Fibroblast of the aortic adventitia (primary cell): ENCODE measurements at places on chromosomes 12 and 14.

DNA sequence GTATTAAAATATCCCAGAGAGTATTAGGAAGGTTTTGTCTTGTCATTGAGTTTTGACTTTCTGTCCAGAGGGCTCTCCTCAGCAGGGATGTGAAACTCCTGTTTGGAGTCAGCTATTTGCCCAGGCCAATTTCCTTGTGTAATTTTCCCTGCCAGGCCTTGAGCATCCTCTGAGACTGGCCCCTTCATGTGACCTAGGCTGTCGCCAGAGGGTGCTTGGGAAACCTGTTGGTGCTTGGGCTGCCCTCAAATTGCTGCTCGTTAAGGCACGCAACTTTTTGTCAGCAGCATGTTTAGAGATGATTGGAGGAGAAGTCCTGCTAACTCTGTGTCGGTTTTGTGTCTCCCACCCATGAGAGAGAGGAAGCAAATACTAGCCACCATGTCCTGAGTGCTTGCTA lies 39.1 kb downstream of the IQSEC3 start:
- no peak for DNase-seq

GRCh38 chr12:16350682-16351081 lies 3.2 kb downstream of the MGST1 start:
- DNase-seq: peak; percentile 97

DNA sequence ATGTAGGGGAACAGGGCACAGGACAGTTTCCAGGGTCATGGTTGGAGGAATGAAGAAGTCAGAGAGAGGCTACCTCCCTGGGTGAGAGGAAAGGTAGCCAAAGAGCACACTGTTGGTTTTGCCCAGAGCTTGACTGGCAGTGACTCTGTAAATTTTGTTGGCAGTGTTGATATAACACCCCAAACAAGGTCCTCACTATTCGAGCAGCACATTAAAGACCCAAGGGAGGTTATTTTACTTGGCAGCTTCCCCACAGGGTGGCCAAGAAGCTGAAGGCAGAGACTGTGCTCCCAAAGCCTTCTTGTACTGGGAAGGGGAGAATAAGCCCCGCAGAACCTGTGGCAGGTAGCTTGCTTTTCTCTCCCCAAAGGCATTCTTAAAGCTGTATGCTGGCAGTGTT lies 40.6 kb downstream of the WSCD2 start:
- DNase-seq: no peak

DNA sequence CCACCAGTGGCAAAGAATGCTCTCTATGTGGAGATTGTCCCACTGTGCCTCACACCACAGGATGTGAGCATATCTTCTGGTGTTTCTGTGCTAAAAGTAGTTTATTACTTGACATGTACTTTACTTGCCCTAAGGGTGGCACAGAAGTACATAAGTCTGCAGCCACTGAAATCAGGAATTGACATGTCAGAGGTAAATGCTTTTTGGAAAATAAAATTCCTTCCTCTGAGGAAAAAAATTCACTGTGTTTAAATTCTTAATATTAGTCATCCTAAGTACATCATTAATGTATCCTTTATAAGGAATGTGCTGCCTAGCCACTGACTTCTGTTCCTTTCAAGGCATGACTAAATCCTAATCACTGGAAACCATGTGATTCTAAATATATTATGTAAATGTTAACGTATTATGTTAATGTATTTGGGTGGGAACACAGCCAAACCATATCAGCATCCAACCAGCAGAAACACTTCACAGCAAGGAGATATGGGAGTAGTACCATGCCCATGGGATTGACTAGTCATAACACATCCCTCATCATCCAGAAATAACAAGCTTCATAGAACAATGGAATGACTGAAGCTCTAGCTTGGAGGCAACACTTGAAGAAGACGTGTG lies 239.7 kb upstream of the PPFIA2 start:
- peak; percentile 85 for DNase-seq

DNA sequence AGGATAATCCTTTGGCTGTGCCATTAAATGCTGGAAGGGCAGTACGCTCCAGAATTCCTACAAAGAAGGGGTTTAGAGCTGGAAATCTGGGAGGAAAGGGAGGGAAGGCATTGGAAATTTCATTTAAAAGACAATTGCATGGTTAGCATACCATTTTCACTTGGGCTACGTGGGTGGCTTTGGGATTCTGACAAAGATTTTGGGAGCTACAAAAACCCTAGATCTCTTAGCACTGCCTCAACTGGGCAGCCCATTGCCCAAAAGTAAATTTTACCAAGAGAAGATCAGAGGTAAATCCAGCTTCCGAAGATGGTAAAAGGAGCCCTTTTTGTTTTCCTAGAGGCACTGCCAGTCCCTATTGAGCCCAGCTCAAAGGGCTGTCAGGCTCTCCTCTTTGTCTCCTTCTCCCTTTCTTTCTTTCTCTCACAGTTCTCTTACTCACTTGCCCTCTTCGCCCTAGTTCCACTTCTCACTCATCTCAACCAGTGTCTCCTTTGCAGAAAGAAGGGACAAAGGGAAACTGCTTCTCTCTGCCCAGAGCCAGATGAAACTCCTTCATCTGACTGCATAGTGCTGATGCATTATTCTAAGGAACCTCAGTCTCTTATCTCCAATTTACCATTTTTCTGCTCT lies 125.4 kb upstream of the PLEKHA5 start:
- DNase-seq: no peak

DNA sequence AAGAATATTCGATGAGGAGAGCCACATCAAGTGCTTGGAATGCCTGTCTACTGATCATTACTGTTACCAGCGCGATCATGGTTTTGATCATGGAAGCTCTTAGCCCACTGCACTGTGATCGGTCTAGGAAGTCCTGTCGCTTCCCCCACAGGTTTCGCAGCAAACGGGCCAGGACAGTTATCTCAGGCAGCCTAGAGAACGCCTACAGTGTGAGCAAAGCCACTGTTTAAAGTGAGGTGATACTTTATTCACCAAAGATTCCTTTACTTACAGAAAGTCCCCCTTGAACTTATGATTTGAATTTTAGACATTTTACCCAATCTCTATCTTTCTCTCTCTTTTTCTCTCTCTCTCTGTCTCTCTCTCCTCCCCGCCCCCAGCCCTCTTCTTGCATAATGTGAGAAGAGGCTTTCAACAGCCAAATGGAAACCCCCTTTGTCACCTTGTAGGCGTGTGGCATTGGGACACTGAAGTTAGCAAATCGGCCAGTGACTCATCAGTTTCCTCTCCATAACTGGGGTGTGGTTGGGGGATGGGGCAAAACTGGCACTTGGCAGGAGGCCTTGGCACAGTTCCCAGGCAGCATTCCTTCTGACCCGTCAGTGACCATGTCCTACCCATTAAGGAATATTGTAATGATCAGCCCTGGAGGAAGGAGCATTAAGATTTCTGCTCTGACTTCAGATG lies 214.8 kb downstream of the CHST11 start:
- DNase-seq: peak; percentile 86

- DNase-seq: peak; percentile 73
These were observed 152.2 kb upstream of the HIF1A start for GRCh38 chr14:61542848-61543790.

- DNase-seq: no peak
These were observed 109.1 kb upstream of the BCL2L14 start for GRCh38 chr12:11961686-11962085.

DNA sequence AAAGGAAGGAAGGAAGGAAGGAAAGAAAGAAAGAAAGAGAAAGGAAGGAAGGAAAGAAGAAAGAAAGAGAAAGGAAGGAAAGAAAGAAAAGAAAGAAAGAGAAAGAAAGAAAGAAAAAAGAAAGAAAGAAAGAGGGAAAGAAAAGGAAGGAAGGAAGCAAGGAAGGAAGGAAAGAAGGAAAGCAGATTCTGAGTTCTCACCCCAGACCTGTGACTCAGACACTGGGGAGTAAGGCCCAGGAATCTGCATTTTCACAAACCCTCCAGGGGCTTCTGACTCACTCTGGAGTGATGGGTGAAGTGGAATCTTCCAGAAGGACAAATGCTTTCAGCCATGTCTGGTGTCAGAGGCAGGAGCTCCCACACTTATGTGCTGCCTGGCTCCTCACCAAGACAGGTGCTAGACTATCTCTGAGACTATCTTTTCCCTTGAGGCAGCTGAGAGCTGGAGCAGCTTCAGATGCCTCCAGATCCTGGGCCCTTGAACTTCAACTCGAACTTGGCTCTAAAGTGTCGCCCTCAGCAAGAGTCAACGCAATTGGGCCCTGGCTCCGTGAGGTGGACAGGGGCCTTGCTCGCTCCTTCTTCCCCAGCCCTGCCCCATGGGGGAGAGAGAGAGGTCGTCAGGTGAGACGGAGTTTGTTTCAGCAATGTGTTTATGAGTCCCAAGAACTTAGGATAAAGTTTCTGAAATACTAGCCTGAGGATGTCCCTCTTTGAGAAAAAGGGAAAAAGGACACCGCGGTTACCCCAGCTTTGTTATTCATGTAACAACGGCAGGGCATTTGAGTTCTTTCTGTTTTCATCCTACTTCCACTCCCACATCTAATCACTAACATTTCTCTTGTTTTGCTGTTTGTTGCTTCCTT lies 19.8 kb upstream of the SCARB1 start:
- DNase-seq: no peak

DNA sequence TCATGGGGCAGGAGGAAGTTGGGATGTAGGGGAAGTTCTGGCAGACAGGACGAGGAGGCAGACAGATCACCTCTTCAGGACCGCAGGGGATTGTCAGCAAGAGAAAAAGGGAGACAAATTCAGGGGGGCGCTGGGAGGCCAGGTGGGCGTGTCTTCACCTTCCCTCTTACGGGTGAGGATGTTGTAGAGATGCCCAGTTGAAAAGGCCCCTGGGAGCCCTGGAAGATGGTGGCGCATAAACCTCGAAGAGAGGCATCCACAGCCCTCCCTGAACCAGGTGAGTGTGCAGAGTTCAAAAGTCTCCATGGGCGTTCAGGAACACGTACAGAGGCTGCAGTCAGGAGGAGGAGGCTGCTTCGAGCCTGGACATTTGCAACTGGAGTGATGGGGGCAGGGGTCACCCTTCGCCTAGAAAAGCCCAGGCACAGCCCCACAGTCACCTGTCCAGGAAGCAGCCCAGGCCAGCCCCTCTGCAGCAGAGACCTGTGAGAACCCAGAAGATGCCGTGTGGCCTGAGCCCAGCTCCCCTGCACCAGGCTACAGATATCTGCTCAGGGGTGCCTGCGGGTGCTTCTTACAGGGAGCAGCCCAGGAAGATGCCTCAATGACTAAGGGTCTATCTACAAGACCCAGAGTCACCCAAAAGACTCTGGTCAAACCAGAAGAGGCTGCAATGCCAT lies 74.4 kb downstream of the PRIMA1 start:
- no peak for DNase-seq

DNA sequence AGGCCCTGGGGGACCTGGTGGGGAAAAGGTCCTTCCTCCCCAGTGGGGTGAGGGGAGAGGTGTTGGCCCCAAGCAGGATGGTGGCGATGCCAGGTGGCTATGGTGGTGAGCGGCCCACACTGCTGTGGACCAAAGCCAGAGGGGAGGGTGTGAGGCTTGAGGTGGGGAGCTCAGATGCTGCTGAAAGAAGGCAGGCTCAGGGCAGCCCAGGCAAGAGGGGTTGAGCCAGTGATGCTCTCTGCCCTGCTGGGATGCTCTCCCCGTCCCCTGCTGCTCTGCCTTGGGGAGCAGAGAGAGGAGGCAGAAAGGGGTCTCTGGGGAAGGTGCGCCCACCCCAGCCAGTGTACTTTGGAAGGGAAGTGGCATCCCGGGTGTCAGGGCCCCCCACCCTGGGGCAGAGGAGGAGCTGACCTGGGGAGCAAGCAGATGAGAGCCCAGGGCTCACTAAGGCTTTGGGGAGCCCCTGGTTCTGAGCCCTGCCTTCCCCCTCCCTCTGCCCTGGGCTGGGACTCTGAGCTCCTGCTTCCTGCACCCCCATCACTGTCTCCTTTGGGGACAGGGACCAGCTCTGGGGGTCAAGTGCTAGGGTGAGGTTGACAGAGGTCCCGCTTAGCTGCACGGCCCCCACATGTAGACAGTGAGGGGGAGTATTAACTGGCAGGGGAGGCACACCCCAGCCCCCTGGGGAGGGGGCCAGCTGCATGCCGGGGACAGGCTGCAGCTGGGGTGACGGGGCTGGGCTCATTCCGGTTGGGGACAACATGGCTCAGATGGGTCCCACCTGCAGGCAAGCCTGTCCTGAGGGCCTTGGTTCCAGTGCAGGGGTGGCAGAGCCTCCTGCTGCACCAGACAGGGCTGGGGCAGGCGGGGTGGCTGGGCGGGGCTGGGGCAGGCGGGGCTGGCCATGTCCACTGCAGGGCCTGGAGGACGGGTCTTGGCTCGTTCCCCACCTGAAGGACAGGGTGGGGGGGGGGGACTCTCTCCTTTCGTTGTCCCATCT lies 124.4 kb downstream of the KIF26A start:
- no peak for DNase-seq

DNA sequence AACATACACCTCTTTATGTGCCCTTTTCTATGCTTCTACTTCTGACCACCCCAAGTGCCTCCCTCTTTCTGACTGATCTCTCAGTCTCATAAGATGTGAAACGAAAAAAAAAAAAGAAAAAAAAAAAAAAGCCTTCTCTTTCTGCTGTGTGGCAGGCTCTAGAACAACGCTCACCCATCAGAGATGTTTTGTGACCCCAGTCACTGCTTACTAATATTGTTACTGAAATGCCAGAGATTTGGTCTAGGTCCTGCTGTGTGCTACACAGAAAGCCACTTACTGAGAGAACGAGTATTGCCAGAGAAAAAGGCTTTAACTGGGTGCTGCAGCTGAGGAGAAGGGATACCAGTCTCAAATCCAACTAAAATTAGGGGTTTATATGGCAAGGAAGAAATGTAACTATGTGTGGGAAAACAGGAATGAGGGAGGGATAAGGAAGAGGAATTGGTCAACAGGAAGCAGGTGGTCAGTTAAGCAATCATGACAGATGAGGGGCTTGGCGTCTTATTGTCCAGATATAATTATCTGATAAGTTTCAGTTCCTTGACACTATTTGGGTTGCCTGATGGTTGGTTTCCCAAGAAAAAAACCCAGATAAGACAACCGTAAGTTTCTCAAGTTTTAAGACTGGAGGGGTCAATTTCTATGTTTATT lies 149.0 kb downstream of the NAV3 start:
- DNase-seq: no peak

GRCh38 chr12:99059824-99060511 lies 414.9 kb downstream of the APAF1 start:
- DNase-seq: no peak

GRCh38 chr14:90491911-90492531 lies 95.2 kb downstream of the CALM1 start:
- no peak for DNase-seq

DNA sequence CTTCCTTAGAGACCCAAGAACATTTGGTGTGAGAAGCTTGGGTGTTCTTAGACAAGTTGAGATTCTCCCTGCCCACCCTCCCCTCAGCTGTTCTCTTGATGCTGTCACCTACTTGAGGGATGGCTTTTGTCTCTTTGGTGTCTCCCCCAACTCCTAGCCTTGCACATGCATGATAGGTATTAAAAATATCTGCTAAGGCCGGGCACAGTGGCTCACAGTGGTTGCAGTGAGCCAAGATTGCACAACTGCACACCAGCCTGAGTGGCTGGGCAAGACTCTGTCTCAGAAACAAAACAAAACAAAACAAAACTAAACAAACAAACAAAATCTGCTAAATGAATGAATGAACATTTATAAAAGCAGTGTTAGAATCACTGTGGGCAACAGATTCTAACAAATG lies 261.1 kb downstream of the AKAP6 start:
- no peak for DNase-seq

- no peak for DNase-seq
These were observed 8.5 kb downstream of the RBP5 start for GRCh38 chr12:7120166-7120565.
